ENCODE measurements at places on chromosomes 7 and 10.
A peak's percentile ranks its signal among the peaks of the same experiment; 100 is the strongest.

DNA sequence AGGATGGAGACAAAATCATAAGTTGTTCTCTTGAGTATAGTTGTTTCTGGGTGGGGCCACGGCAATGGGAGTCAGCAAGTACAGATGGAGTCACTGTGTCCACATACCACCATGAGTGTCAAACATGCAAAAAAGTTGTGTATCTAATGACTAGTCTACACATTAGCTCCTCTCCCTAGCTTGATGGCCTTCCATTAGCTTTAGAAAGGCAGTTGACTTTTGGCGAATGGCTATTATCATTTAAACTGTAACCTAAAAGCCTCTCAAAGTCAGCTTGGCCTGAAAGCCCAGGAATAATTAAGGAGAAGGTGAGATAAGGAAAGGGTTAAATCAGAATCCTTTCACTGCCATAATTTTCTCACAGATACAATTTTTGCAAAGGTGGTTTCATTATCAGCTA is 95.5 kb upstream of the MEOX2 start:
- DNase-seq, result no peak

- DNase-seq, result no peak
These were observed 517.0 kb downstream of the INHBA start for GRCh38 chr7:41185851-41186250.

DNA sequence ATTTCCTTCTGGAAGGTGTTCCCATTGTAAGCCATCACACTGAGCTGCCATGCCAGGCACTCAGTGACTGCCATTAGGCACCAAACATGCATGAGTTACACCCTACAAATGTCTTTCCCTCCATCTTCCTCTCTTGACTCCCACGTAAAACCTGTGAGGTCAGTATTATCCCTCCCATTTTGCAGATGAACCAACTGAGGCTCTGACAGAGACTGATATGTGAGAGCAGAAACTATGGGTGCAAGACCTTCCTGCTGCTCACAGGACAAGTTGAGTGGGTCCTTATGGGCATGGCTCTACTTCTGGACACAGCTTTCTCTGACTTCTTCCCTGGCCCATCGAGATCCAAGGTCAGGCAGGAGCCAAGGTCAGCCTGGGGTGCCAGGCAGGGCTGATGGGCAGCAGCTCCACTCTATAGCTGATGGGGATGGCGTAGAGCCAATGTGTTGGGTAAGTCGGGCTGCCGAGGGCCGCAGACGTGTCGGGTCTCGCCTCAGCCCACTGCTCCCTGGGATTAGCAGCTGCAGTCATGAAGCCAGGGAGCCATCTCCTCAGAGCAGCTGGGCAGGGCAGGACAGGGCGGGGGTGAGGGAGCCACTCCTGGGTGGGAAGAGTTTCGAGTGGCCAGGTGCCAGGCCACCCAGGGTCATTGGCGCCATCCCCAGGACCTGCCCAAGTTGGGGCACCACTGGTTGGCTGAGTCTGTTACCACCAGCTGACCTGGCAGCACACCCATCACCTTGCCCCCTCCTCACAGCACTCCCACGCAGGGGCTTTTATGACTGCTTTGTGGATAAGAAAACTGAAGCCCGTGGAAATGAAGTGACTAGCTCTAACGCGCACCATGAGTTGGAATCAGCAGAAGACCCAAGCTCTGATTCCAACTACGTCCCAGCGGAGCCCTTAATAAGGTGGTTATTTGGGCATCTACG is 117.8 kb upstream of the ZMIZ1 start:
- no peak for DNase-seq

DNA sequence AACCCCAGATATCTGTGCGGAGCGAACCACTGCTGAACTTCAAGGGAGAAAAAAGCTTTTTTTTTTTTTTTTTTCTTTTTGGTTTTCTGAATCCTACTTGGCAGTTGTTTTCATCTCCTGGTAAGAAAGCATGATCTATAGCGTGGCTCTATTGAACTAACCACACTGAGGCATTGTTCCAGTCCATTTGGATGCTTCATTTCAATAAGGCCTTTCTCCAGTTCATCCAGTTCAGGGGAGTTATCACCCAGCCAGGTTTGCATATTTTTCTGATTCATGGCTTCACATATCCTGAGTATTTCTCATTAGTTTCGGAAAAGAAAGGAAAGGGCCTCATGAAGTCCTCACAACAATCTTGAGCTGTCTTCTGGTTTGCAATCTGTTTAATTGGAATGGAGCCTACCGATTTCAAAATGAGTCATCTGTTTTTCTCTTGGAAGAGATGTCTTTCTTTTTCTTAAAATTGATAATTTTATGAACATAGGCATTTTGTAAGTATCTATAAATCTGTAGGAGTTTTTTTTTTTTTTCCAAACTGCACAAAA is 93.1 kb upstream of the STEAP4 start:
- DNase-seq, result no peak

- DNase-seq, result no peak
These were observed 94.5 kb downstream of the SEC61G start for GRCh38 chr7:54664235-54665228.

- no peak for DNase-seq
These were observed 1.0 kb upstream of the CTTNBP2 start for GRCh38 chr7:117874191-117874700.

- DNase-seq, result no peak
These were observed 64.5 kb downstream of the RAMP3 start for GRCh38 chr7:45221896-45222604.

- DNase-seq, result no peak
These were observed 47.6 kb upstream of the PPP1R3C start for GRCh38 chr10:91680487-91680886.

DNA sequence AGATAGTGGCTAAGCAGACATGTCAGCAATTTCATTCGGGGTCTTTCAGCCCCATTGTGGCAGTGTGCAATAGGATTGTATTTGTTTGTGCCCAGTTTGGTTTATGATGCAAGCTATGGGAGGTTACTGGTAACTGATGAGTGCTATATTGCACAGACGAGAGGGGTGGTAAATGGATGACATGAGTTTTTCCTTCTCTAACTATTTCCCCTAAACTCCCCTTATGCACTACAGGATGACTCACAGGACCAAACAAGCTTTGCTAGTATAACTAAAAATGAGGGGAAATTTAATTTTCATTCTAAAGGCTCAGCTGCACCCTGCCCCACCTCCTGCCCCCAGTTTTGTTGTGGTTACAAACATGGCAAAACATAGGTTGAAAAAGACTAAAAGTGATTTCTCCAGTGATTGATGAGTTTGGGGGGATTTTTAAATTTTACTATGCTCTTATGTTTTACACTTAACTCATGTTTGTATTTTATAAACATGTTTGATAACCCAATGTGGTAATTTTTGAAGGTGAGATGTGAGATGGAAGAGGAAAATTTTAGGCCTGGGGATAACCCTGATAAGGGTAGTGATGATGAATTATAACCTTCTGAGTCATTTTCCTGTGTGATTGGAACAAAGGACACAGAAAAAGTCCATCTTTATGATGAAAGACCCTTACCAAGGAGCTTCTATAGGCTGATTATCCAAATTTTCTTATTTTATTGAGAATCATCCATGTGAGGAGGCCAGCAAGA is 60.8 kb upstream of the NAMPT start:
- peak; percentile 54 for DNase-seq

- DNase-seq, result no peak
These were observed 675.2 kb downstream of the PHTF2 start for GRCh38 chr7:78473571-78474301.

Measured in activated CD4-positive, alpha-beta T cell treated with anti-CD3 and anti-CD28 coated beads, Interleukin-2, amount 50 U/mL, for 24 hours (primary cell).